ENCODE measurements at places on chromosomes 11 and 22.

GRCh38 chr22:34886391-34886790 is 179.6 kb upstream of the ISX start:
- DNase-seq, result no peak

DNA sequence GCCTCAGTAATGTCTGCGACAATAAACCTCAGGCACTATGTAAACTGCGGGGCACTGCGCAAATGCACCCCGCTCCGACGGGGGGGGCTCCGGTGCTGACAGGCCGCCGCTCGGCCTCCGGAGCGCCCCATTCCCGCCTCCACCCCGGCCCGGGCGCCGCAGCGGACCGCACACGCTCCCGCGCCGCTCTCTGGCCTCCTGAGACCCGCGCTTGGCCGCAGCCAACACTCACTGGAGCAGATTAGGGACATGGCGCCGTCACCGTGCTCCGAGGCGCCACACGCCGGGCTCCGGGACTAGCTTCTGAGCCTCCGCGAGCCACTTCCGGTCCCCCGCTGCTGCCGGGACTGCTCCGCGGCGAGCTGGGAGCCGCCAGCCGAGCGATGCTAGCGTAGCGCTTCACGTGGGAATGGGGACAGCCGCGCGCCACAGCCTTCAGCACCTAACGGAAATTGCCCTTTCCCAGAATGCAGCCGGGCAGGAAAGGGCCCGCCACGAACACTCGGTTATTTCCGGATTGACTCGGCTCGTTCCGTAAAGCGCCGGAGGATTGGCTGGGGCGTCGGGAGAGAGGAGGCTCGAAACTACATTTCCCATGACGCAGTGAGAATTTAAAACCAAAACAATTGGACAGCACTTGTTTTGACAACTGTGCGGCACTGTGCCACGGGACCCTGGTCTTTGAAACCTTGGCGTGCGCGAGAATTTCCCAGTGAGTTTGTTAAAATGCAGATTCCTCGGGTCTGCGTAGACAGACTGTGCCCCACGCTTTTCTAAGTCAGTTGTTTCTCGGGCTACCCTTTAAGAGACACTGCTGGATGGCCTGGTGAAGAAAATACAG is at the start of gene PRPF19:
Gene PRPF19 (minus strand): TSS at position 454 of the 841 bp plus-strand sequence. CDS start 203 bp downstream, at position 251.
- DNase-seq, result peak; percentile 98

DNA sequence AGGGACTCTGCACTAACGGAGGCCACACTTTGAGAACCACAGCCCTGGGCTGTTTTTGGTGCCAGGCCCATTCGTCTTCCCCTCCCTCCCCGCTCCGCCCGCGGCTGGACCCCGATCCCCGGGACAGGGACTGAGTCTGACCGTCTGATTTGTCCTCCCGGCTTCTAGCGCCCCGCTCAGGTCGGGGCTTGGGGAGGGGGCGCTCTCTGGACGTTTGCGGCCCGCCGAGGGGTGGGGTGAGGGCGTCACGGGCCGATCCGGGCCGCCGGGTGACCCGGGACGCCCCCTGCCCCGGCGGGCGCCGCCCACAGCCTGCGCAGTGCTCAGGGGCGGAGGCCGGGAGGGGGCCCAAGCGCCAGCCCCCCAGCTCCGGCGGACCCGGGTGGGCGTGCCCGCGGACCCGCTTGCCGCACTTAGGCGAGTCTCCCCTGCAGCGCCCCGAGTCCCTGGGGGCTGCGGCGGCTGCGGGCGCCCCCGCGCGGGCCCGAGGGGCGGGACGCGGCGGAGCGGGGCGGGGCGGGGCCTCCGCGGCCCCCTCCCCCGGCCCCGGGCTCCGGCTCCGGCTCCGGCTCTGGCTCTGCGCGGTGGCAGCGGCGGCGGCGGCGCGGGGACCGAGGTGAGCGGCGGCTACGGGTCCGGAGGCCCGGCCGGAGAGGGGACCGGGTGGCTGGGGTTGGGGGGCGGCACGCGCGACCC is 33.7 kb upstream of the PRR5 start:
- DNase-seq, result peak; percentile 55

DNA sequence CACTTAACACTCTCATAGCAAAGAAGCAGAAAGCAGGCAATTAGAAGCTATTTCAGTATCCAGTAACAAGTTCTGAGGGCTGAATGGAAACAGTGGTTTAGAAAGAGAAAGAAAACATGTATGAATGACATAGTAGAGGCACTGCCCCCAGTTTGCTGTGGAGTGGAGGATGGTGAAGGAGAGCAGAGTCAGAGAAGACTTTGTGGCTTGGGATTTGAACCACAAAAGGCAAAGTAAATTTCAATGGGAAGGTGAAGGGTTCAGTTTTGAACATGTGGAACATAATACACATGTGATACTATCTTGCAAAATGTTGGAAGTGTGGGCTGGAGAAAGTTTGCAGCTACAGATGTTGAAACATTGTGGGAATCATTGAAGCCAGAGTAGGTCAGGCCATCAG is 81.4 kb downstream of the SNX19 start:
- DNase-seq, result no peak

DNA sequence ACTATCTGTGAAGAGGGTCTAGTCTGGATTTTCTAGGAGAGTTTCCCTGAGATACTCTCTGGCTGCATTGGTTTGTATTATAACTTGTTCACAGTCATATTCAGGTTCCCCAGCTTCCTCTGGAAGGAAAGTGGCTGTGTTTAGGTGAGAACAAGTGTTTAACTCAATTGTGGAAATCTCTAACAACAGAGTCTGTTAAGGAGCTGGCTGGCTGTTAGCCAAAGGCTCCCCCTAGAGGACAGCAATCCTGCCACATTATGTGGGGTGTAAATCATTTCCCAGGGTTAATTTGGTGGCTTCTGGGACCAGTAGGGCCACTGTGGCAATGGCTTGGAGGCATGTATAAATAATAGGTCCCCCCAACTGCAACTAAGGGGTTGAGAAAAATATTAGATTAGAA is 18.4 kb downstream of the MS4A6E start:
- DNase-seq, result no peak

- DNase-seq, result no peak
These were observed 61.3 kb upstream of the CREB3L1 start for GRCh38 chr11:46216019-46216764.

- peak; percentile 65 for DNase-seq
These were observed 31.7 kb downstream of the FAM181B start for GRCh38 chr11:82701847-82702520.

- DNase-seq, result no peak
These were observed 1.0 kb upstream of the NPAS4 start for GRCh38 chr11:66419825-66420224.

DNA sequence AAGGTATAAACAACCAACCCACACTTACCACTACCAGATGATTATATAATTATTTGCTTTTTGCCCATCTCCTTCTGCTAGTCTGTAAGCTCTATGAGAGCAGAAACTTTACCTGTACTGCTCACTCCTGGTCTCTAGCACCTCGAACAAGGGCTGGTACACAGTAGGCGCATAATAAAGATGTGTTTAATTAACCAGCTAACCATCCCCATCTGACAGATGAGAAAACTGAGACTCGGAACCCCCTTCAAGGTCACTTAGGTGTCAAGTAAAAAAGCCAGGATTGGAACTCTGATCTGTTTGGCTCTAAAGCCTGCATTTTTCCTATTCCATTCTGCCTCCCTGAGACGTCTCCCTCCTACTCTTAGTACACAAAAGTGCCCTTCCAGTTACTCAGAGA is 370.3 kb downstream of the TENM4 start:
- no peak for DNase-seq

DNA sequence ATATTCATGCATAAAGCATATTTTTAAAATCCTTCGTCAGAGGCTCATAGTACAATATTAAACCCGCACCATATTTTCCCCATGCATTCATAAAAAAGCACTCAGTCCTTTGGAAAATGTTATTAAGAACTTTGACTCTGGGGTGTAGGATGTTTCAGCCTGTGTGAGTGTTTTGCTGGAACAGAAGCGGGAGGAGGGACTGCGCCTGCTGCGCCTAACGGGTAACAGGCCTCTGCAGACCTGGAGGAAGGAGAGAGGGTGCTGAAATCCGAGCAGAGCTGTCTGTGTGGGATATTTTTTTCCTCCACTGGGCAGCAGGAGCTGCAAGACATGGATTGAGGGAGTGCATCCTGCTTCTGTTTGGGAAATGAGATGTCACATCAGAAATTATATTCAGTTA is 483.0 kb downstream of the BRD1 start:
- DNase-seq, result no peak

- DNase-seq, result no peak
These were observed 72.6 kb upstream of the GDPD4 start for GRCh38 chr11:77374108-77374507.

DNA sequence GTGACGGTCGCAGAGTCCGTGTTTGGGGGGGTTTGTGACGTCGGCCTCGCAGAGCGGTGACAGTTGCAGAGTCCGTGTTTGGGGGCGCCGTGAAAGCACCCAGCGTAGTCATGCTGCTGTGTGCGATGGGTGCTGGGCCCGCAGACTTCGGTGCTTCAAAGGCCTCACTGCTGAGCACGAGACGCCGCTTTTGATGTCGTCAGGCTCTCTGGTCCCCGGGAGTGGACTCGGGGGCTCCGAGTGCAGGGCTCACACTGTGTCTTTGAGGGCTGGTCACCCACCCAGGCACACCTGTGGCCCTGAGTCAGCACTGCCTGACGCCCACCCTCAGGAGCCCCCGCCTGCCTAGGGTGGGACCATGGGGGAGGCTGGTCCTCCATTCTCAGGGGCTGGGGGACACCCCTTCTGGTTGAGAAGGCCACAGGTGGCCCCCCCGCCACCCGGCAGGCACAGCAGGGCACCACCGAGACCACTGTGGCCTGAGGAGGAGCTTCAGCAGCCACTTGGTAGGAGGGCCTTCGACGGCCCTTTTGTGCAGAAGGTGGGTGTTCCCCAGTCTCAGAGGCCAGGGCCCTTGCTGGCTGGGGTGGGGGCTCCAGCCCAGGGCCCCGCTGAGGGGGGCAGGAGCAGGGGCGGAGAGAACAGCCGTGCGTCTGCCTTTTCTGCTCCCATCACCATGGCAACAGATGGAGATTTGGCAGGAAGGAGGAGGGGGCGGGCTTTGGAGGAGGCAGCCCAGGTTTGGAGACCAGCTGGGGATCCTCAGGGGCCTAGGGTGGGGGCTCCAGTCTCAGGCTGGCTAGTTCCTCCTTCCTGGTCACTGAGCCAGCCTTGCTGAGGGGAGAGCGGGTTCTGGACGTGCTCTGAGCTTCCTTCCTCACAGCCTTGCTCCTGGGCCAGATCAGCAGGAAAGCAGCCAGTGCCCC is 20.9 kb downstream of the BRSK2 start:
- DNase-seq, result peak; percentile 51

DNA sequence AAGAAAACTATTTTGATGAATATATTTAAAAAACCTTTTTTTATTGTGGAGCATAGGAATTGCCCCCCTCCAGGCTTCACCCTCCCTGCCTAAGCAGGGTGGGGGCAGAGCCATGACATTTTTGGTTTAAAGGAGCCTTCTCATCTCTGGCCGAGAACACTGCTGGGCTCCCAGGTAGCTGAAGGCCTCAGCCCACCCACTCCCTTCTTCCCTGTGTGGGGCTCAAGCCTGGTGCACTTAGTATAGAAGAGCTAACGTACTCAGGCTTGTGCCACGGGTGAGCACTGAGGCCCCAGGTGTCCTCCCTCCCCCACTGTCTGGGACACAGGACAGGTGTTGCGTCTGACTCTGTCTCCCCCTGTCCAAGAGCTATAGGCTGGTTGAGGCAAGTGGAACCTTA is 2.2 kb upstream of the IL18BP start:
- no peak for DNase-seq

DNA sequence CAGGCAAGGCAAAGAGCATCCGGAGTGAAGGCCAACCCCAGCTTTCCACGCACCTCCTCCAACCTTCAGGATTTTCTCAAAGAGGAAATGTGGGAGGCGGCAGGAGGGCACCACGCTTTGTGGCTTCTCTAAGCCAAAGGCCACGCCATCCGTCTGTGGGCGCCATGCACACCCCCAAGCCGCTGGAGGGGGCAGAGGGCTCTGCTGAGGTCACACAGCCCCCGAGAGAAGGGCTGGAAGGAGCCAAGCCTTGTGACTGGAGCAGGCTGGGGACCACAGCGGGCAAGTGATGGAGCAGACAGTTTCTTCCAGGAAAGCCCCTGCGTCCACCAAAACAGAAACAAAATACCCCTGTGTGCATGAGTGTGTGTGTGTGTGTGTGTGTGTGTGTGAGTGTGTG is 527.4 kb downstream of the BRD1 start:
- DNase-seq, result no peak

GRCh38 chr22:42275970-42276369 is 5.5 kb upstream of the TCF20 start:
- peak; percentile 67 for DNase-seq

- no peak for DNase-seq
These were observed 651.7 kb downstream of the NELL1 start for GRCh38 chr11:21321072-21321471.

- no peak for DNase-seq
These were observed 213.6 kb downstream of the LRRC4C start for GRCh38 chr11:41245704-41246398.

- no peak for DNase-seq
These were observed 119.6 kb downstream of the NAV2 start for GRCh38 chr11:19832086-19832750.

DNA sequence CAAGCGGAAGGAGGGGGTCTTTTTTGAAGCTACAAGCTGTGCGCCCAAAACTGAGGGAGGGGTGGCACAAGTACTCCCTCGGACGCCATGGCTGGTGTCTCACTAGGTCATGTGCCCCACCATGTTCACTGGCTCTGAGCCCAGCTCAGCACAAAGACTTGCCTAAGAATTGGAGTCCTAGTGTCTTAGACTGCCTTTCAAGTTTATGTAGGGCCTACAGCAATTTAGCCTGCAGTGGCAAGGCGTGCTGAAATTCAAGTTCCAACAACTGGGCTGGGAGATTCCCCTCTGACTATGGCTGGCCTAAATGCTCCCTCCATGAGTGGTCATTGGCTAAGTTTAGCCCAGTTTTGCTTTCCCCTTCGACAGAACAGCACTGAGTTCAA is 27.3 kb downstream of the FCHSD2 start:
- DNase-seq, result no peak

GRCh38 chr11:112292188-112292587 is 31.5 kb upstream of the PLET1 start:
- no peak for DNase-seq

DNA sequence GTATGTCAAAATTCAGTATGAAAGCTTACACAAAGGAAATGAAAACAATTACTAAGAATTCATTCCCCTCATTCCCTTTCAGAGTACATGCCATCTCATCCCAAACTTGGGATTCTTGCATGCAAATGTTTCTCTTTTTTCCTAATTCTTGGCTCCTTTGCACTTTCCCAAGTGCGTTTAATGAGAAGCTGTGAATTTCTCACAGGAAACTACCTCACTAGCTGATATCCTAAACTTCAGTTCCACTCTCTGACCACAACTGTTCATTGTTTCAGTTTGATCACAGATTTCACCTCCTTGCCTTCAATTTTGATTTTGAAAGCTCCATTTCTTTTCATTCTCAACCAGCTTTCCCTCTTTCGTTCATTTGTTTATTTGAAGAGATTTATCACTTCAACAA is 5.9 kb upstream of the ARL14EP start:
- DNase-seq, result no peak

DNA sequence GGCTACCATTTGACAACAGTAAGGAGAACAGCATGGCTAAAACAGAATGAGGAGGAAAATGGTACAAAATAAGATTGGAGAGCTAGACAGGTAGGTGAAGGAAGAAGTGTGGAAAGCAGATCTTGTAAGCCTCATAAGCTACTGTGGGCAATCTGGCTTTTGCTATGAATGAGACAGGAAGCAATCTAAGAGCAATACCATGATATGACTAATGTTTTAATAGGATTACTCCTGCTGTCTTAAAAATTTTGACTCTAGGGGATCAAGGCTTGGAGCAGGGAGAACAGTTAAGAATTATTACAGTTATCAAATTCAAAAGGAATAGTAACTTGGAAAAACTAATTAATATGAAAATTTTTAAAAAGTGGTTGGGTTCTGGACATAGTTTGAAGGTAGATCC is 1166.0 kb upstream of the CCDC90B start:
- no peak for DNase-seq

GRCh38 chr11:98260983-98261382 is 759.8 kb upstream of the CNTN5 start:
- no peak for DNase-seq

Measured in neuronal stem cell (in vitro differentiated cells).